Activated T-helper 17 cell treated with anti-CD3 and anti-CD28 coated beads, Interleukin-2, amount 50 U/mL, for 72 hours (primary cell): ENCODE measurements at places on chromosomes 1 and 21.

DNA sequence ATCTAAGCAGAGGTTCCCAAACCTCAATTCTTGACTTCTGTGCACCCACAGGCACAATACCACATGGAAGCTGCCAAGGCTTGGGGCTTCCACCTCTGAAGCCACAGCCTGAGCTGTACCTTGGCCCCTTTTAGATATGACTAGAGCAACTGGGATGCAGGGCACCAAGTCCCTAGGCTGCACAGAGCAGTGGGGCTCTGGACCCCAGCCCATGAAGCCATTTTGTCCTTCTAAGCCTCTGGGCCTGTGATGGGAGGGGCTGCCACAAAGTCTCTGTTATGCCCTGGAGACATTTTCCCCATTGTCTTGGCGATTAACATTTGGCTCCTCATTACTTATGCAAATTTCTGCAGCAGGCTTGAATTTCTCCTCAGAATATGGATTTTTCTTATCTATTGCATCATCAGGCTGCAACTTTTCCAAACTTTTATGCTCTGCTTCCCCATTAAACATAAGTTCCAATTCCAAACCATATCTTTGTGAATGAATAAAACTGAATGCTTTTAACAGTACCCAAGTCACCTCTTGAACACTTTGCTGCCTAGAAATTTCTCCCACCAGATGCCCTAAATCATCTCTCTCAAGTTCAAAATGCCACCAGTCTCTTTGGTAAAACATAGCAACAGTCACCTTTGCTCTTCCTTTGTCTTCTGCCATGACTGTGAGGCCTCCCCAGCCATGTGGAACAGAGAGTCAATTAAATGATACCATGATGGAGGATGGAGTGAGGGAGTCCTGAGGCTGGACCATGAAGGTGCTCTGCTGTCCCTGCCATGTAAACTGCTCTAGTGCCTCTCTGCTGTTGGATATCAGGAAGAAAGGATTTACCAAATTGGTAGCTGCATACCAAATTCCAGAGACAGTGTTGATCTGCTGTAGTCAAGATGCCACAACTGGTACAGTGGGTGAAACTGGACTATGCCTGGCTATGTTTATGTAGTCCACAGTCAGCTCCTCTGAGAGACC lies 37.6 kb downstream of the RUNX3 start:
- ATAC-seq = no peak

DNA sequence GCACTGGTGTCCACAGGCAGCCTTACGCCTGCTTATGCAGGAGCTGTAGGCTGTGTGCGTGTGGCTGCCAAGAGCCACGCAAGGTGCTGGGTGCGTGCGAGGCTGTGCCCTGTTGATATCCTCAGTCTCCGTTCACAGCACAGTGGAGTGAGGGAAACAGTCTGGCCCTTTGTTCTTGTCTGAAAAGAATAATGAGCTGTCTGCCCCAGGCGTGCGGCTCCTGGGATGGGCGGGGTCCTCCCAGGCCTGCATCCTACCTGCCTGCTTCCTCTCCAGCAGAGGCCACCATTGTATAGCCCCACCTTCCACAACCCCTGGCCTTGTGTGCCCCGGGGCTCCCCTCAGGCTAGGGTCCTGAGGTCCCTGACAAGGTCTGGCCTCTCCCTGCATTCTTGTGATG lies 47.0 kb upstream of the KDM4A start:
- ATAC-seq = peak; percentile 17

GRCh38 chr1:172277989-172278388 lies 142.5 kb upstream of the C1orf105 start:
- ATAC-seq = no peak

GRCh38 chr21:37253991-37254390 lies 13.1 kb downstream of the VPS26C start:
- no peak for ATAC-seq

GRCh38 chr21:41075656-41076055 lies 92.3 kb upstream of the BACE2 start:
- ATAC-seq = no peak

DNA sequence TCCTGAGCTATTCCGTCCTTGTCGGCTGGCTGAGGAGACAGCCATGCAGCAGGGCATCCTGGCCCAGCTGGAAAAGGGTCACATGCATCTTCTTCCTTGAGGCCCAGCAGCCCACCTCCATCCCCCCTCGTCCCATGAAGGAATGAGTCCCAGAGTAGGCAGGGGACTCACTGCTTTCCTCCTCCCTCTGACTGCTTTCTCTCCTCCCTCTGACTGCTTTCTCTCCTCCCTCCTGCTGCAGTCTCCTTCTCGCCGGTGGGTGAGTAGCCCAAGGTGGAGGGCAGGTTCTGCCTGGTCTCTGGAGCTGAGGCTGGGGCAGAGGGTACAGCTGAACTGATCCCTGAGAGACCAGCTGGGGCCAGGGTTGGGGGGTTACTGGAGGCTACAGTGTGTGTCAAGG lies 13.5 kb downstream of the NTRK1 start:
- ATAC-seq = no peak

DNA sequence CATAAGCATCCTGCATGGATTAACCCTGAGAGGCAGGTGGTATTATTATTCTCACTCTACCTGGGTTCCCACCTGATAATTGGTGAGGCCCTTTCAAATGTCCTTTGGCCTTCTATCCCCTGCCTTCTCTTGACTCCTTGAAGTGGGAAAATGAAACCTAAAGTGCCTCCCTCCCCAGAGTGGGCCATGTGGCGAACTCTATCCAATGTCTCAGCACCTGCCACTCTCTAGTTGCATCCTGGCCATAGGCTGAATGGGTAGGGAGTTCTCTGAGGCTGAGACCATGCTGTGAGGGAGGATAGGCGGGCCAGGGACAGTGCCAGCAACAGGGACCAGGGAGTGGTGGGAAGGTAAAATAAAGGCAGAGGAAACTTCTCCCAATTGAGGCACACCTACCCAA lies 35.3 kb downstream of the ELF3 start:
- ATAC-seq = no peak

DNA sequence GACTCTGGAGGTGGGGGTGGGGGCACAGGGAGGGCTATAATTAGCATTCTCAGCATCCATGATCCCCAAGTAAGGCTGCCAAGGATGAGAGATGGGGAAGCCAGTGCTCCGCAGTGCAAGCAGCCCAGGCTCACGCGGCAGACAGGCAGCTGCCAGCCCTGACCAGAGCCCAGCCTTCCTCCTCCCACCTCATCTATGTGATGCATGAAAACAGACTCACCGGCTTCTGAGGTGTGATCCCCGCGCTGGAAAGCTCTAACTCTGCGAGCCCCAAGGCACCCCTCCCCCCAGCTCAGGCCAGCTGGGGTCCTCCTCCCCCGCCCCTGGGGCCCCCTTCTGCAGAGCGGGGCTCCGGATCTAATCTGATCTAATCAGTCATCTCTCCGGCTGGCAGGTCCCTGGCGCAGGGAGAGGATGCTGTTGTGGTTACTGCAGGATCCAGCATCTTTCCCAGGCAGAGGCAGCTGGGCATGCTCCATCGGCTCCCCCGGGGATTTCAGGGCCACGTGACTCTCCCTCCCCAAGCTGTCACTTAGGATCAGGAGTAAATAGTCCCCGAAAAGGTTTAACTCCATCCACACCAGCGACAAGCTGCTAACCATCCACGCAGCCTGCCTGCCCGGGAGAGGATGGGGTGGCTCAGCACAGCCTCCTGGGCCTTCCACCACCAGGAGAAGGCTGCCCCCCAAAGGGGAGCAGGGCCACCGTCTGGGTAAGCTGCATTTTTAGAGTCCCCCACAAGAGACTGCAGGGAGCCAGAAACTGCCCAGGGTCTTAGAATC lies at the start of gene PLEKHA6:
TSS of gene PLEKHA6 (minus strand) at position 456 of the 782 bp plus-strand sequence. CDS start 86,202 bp downstream, outside the sequence.
- ATAC-seq = no peak

DNA sequence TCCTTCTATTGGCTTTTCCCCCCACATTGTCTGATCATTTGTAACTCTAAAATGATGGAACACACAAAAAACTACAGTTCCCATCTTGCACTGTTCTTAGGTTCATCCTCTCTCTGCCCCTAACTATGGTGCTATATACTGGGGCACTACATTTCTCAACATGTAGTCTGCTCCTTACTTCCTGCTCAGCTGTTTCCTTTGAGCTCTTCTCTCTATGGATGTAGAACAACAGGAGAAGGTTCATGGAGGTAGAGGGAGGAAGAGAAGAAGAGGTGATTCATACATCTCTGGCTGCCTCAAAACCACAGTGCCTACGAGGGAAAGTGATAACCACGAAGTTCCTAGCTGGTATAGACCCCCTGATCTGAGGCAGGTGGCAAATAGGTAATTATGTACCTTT lies 7.0 kb upstream of the C1orf146 start:
- ATAC-seq = no peak

DNA sequence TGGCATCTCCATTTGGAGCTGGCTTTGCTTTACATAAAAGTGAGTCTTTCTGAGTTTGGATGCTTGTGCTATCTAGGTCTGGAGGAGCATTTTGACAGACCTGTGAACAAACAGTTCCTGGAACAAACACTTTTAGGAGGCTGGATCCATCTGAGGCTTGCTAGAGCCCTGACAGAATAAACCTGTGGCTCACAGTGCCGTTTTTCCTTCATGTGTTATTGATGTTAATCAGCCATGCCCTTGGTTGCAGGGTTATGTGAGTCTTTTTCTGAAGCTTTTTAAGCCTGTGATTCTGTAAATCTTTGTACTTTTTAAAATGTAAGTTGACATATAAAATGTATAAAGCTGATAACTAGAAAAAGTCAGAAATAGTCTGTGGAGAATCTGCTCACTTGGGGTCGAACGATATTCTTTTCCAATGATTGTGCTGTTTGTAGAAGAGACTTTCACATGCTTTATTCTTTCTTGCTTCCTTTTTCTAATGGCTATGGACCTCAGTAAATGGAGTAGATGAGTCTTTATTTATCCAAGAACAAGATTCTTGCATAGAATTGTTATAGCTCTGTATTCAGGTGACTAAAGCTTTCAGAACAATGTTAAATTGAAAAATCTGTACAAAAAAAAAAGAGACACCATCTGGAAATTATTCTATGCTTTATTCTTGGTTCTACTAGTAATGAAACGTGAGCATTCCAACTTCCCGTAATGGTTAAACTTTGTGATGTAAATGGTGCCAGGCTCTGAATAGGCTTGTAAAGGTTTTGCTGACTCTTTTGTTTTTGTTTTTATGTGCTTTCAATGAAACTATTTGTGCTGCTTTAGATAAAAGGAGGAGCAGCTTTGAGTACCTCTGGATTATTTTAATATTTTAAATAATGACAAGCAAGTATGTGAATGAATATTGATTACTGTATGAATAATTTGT lies 53.7 kb downstream of the CACHD1 start:
- ATAC-seq = no peak

DNA sequence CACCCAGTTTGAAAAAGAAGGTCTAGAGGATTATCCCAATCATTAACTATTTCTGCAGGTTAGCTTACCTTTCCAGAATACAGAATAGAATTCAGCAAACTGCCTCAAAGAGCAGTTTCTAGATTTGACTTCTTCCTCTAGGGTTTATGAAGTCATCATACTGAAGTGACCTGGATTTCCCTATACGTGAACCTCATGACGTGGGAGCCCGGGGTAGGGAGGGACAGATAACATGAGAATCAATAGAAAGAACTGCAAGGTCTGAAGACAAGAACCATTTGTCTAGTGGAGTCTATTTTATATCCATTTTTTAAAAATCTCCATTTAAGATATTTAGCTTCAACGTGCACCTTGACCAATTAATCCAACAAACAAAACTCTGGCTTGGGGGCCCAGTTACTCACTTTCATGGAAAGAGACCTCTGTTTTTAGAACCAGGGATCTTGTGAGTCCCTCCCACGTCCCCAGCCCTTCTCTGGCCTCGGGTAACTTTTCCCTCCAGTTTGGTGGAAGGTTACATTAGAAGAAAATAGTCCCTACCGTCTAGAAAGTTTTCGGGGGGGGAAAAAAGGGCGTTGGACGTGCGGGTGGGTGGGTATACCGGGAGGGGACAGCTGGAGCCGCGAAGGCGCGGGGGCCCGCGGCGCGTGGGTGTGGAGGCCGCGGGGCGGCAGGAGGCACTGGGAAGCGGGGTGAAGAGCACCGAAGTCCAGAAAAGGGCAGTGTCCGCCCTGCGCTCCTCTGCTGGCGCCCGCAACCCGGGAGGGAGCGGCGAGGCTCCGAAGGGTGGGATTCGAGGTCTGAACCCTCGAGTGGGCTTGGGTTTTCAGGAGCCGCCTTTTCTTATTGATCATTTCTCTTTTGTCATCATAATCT lies 13.8 kb upstream of the POGZ start:
- ATAC-seq = peak; percentile 63

GRCh38 chr1:52635321-52636089 lies 2.5 kb downstream of the SHISAL2A start:
- ATAC-seq = no peak

- ATAC-seq = peak; percentile 34
Observed at GRCh38 chr1:85571828-85572227, 8.7 kb upstream of the CCN1 start.

DNA sequence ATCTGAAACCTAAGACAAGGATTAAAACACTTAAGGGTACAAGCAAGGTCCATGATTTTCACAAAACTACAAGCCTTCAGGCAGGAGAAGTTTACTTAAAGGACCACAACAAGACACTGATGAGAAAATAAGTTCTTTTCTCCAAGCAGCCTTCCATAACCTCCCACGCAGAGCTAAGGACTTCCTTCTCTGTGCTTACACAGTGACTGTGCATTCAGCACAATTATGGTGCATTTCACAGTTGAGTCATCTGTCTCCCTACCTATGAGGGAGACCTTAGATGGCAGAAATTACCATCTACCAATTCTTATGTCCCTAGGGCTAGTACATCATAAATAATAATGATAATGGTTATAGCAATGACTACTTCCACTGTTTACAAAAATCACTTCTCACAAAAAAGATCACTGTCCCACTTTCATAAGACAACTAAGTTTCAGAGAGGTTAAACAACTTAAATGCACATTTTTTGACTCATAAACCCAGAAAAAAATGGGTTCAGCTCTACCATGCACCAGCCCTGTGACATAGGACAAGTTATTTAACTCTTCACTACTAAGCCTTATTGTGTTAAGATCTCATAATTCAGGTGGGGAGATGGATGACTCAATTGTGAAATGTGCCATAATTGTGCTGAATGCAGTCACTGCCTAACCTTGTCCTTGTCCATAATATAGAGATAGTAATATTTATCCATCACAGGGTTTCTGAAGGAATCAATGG lies 45.3 kb downstream of the TARBP1 start:
- peak; percentile 91 for ATAC-seq

GRCh38 chr1:201903135-201903534 lies 14.4 kb downstream of the SHISA4 start:
- no peak for ATAC-seq
